ENCODE measurements at places on chromosomes 1 and 21.

DNA sequence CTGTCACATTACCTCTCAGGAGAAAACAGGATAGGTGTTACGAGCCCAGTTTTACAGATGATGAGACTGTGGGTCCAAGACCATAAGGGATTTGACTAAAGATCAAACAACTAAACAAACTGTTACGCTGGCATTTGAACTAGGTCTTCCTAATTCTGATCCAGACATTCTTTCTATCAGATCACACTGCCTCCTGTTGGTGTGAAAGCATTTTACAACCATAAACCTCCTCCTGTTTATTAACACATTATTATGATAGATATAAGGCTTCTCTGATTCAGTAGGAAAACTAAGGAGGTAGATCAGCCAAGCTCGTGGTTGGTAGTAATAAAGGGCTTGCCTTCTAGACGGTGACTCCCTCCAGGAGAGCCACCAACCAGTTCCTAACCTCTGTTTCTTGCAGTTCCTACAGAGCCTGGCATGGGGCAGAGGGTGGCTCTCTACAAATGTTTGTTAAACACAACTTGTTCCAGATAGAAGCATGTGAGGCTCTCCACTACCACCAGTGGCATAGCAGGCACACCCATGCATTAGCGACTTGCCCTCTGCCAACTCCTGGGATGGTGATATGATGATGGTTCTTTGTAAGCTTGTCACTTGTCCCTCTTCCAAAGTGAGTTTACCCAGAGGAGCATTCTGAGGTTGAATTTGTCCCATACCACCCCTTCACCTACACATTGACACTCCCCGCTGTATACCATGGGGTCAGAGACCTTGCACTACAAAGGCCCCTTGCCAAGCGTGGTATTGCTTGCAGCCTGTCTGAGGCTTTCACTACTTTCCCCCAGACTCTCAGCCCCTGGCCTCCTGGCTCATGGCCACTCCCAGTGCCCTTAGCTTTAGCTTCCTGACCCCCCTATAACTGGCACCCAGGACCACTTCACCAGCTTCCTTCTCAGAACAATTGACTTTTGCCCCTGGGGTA, 96.4 kb upstream of the HOOK1 start:
- peak; percentile 10 for DNase-seq
- no peak overlapping the region for H3K27ac ChIP-seq
- no peaks in the 10 kb centered on the region for H3K36me3 ChIP-seq
- H3K27me3 ChIP-seq, result no peaks in the 10 kb centered on the region

DNA sequence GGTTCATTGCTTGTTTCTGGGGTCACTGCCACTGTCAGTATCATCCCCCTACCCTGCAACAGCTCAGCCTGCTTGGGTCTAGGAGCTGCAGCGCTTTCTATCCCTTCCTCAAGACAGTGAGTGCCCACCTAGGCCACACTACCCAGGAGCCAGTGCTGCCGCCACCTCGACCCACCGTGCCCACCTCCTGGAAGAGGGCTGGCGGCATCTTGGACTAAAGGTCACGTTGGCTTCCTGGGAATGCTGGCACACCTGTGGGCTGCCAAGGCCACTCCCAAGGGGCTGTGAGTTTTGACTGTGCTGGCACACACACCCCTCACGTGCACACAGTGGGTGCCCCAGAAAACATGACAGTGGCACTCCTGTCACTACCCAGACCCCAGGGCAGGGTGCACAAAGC, 22.1 kb downstream of the CRYAA start:
- H3K27me3 ChIP-seq, result peaks cover 14% of the 10 kb centered on the region
- H3K36me3 ChIP-seq, result no peaks in the 10 kb centered on the region
- H3K4me3 ChIP-seq, result no peak overlapping the region
- no peak overlapping the region for H3K27ac ChIP-seq

GRCh38 chr21:28256837-28257236, 735.8 kb downstream of the LTN1 start:
- no peaks in the 10 kb centered on the region for H3K27me3 ChIP-seq
- no peak overlapping the region for H3K4me3 ChIP-seq
- DNase-seq, result no peak
- H3K27ac ChIP-seq, result no peak overlapping the region
- H3K36me3 ChIP-seq, result no peaks in the 10 kb centered on the region

DNA sequence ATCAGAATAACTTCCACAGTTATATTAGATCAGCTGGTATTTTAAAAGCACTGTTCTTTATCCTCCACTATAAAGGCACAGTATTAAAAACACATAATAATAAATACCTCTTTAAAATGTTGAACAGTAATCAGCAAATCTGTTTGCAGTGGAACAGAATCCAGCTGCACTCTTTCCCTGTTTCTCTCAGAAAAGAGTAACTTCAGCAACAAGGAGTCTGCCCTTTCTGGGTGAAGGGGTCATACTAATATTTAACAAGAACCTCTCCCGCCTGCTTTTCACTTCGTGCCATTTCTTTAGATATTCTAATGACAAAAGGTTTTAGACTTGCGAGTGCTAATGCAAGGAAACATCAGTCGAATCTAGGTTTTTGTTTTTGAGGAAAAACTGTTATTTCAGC, 194.2 kb upstream of the FMN2 start:
- H3K4me1 ChIP-seq, result peaks cover 3% of the 10 kb centered on the region
- no peak overlapping the region for H3K4me3 ChIP-seq
- no peak overlapping the region for H3K27ac ChIP-seq
- DNase-seq, result no peak
- no peaks in the 10 kb centered on the region for H3K36me3 ChIP-seq
- H3K27me3 ChIP-seq, result no peaks in the 10 kb centered on the region

- H3K36me3 ChIP-seq, result no peaks in the 10 kb centered on the region
- H3K27me3 ChIP-seq, result no peaks in the 10 kb centered on the region
- DNase-seq, result peak; percentile 71
These were observed 40.9 kb upstream of the BEND5 start for GRCh38 chr1:48817505-48818114.

GRCh38 chr1:221961532-221962292, 219.8 kb upstream of the DUSP10 start:
- H3K4me1 ChIP-seq, result no peaks in the 10 kb centered on the region
- DNase-seq, result no peak
- H3K36me3 ChIP-seq, result no peaks in the 10 kb centered on the region

DNA sequence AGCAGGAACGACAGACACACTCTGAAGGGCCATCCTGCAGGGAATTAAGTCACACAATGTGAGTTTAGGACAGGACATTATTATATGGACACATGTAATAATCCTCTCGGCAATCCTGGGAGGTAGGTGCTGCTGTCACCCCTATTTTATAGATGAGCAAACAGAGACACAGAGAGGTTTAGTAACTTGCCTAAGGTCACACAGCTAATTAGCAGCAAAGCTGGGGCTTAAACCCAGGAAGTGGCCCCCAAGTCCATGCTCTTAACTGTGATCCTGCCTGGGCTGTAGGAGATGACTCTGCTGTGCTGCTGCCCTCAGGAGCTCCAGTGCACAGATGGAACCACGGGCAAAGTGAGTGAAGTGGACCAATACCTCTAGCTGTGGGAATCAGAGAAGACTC, 660.0 kb downstream of the PTPRU start:
- no peak overlapping the region for H3K27ac ChIP-seq
- no peak overlapping the region for H3K4me3 ChIP-seq
- H3K4me1 ChIP-seq, result no peaks in the 10 kb centered on the region
- DNase-seq, result no peak
- H3K36me3 ChIP-seq, result no peaks in the 10 kb centered on the region

- H3K27me3 ChIP-seq, result peaks cover 15% of the 10 kb centered on the region
- no peak for DNase-seq
- H3K4me1 ChIP-seq, result no peaks in the 10 kb centered on the region
- no peak overlapping the region for H3K4me3 ChIP-seq
- H3K27ac ChIP-seq, result no peak overlapping the region
- no peaks in the 10 kb centered on the region for H3K36me3 ChIP-seq
These were observed 8.4 kb upstream of the C1orf185 start for GRCh38 chr1:51093581-51093980.

- H3K4me1 ChIP-seq, result no peaks in the 10 kb centered on the region
- no peak overlapping the region for H3K4me3 ChIP-seq
These were observed 6.1 kb downstream of the CYP4B1 start for GRCh38 chr1:46804926-46805325.

- H3K4me3 ChIP-seq, result no peak overlapping the region
- H3K27me3 ChIP-seq, result no peaks in the 10 kb centered on the region
- peaks cover 60% of the 10 kb centered on the region for H3K4me1 ChIP-seq
- peak; percentile 68 for DNase-seq
These were observed 4.4 kb upstream of the PIK3C2B start for GRCh38 chr1:204498981-204499380.

GRCh38 chr1:210129759-210130158, 102.8 kb upstream of the SERTAD4 start:
- H3K4me3 ChIP-seq, result no peak overlapping the region
- DNase-seq, result no peak
- no peaks in the 10 kb centered on the region for H3K36me3 ChIP-seq
- no peaks in the 10 kb centered on the region for H3K27me3 ChIP-seq

GRCh38 chr1:36534711-36535412, 52.1 kb upstream of the CSF3R start:
- H3K27me3 ChIP-seq, result no peaks in the 10 kb centered on the region
- no peak overlapping the region for H3K4me3 ChIP-seq
- no peaks in the 10 kb centered on the region for H3K36me3 ChIP-seq
- H3K27ac ChIP-seq, result no peak overlapping the region

DNA sequence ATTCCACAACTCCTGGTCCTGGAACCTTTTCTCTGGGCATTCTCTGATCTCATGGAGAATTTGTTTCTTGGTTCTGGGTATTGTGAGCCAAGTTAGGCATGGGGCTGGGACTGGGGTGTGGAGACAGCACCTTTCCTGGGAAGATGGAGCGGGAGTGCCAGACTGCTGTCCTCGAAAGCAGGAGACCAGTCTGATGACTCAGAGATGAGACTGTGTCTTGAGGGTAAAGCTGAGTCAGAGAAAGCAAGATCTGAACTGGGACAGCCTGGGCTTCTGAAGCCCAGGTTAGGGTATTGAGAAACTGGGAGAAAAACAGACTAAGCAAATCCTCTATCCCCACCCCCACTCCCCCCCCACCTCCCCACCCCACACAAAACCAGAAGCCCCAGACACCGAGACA, 2.2 kb upstream of the KANK4 start:
- no peaks in the 10 kb centered on the region for H3K4me1 ChIP-seq
- H3K27ac ChIP-seq, result no peak overlapping the region
- DNase-seq, result no peak
- no peaks in the 10 kb centered on the region for H3K36me3 ChIP-seq
- no peak overlapping the region for H3K4me3 ChIP-seq

DNA sequence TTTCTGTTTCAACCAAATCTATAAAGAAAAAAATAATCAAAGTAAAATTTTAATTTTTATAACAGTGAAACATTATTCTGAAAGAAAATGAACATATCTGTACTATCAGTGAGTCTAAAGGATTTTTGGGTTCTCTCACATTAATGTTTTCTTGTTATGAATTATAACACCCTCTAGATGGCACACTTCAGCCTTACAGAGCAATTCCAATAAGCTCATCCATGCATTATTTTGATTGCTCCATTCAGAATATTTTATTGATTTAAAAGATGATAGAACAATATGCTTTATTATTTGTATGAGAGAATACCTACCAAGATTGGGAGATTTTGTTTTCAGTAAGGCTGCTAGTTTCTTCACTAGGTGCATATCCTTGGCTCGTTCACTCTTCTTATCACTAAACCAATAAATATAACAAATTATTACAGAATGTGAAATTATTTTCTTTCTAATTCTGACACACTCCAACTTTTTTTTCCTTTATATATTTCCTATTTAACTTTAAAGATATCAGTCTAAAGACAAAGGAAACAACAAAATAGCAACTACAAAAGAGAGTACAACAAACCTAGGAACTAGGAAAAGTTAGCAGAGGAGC, 82.4 kb downstream of the RAB3GAP2 start:
- no peaks in the 10 kb centered on the region for H3K27me3 ChIP-seq
- no peaks in the 10 kb centered on the region for H3K4me1 ChIP-seq
- peak; percentile 19 for DNase-seq
- no peak overlapping the region for H3K27ac ChIP-seq
- H3K4me3 ChIP-seq, result no peak overlapping the region

DNA sequence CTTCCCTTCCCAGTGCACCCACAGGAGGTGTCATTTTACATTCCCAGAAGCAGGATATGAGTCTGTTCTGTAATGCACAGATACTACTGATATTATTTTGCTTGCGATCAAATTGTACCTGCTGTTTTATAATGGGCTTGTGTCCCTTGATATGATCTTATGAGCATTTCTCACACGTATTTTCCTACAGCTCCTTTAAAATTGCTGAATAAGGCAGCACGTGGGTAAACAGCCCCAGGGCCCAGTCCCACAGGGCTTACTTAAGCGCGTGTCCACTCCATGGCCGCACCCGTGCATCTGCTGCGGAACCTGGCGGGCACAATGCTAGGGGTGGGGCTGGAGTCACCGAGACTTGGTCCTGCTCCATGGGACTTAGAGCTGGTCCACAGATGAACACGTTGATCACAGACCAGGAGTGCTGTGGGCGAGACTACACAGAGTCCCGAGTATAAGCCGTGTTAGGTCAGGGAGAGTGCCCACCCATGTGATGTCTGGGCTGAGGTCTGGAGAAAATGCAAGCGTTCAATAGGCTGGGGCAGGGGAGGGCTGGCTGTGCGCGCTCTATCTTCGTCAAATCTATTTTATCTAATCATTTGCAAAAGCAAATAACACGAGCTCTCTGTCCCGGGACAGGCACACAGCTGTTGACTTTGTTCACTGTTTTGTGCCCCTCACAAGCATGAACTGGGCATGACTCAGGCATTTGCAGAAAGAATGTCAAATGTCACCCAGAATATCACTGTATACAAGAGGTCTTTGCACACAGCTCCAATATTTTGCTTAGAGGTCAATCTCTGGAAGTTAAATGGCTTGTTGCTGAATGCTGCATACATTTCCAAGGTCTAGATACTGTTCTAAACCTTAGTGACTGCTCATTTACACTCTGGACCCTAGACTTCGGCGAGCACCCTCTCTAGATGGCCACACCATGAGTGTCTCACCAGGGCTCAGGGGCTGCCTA, 119.3 kb downstream of the CRYAA start:
- H3K4me1 ChIP-seq, result peaks cover 9% of the 10 kb centered on the region
- H3K4me3 ChIP-seq, result no peak overlapping the region
- H3K36me3 ChIP-seq, result no peaks in the 10 kb centered on the region
- DNase-seq, result no peak
- H3K27ac ChIP-seq, result no peak overlapping the region

GRCh38 chr1:77950873-77951272, 28.0 kb downstream of the FUBP1 start:
- no peaks in the 10 kb centered on the region for H3K27me3 ChIP-seq
- no peak overlapping the region for H3K27ac ChIP-seq
- H3K4me3 ChIP-seq, result no peak overlapping the region
- H3K4me1 ChIP-seq, result peaks cover 29% of the 10 kb centered on the region
- peak; percentile 20 for DNase-seq

DNA sequence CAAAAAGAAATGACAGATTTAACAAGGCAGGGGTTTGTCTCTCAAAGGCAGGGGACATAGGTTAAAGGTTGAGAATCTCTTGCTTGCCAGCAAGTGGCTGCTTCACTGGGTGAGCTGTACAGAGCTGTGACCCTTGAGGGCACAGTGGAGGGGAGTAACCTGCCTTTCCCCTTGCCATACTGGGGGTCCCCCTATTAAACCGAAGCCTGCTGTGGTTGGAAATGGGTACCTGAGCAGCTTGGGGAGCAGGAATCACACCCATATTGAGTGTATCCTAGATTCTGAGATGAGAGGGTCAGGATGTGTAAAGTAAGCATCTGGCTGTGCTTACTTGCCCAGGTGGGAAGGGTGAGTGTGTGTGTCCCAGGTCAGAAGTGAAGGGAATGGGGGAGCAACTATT, 31.8 kb downstream of the WNT4 start:
- peaks cover 22% of the 10 kb centered on the region for H3K4me1 ChIP-seq
- H3K27ac ChIP-seq, result no peak overlapping the region
- no peak for DNase-seq
- no peaks in the 10 kb centered on the region for H3K27me3 ChIP-seq
- no peak overlapping the region for H3K4me3 ChIP-seq

GRCh38 chr1:178869119-178869697, 1.7 kb downstream of the ANGPTL1 start:
- no peak overlapping the region for H3K27ac ChIP-seq
- H3K36me3 ChIP-seq, result peaks cover 67% of the 10 kb centered on the region
- no peak overlapping the region for H3K4me3 ChIP-seq
- no peaks in the 10 kb centered on the region for H3K27me3 ChIP-seq
